ENCODE measurements at places on chromosomes 13 and 19.

DNA sequence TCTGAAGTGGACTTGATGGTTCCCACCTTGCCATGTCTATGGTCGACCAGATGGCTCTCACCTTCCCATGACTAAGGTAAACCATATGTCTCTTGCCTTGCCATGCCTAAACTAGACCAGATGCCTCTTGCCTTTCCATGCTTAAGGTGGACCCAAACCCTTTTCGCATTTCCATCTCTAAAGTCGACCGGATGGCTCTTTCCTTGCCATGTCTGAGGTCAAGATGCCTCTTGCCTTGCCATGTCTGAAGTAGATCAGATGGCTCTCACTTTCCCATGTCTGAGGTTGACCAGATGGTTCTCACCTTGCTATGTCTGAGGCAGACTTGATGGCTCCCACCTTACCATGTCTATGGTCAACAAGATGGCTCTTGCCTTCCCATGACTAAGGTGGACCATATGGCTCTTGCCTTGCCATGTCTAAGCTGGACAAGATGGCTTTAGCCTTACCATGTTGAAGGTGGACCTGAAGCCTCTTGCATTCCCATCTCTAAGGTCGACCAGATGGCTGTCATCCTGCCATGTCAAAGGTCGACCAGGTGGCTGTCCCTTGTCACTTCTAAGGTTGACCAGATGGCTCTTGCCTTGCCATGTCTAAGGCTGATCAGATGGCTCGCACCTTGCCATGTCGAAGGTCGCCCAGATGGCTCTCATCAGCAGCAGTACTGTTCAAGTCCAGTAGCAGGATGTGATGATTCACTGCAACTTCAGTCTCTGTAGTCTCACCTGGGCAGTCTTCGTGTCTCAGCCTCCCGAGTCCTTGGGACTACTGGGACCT is 1439.4 kb downstream of the UQCRFS1 start:
- DNase-seq: no peak

- peak; percentile 3 for DNase-seq
These were observed 529.9 kb downstream of the SLITRK1 start for GRCh38 chr13:83352391-83352790.

GRCh38 chr19:49744946-49745381 is 18.1 kb downstream of the TSKS start:
- no peak for DNase-seq

DNA sequence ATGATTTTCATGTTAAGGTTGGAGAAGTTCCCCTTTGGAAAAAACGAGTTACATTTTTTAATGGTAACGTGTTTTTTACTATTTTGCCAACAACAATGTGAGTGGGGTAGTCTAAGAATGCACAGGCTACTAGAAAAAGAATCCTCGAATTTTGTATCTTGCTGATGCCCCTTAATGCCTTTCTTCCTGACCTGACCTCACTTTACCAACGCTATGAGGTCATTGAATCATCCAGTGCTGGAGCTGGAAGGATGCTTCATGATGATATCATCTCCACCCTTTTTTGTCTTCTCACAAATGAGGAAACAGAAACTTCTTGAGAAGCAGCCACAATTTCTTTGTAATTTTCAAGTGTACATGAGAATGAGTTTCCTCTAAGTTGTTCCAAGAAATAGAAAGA is 8.2 kb upstream of the UBL3 start:
- DNase-seq: peak; percentile 31

GRCh38 chr13:28449826-28450773 is 44.8 kb downstream of the FLT1 start:
- no peak for DNase-seq

GRCh38 chr13:110023729-110024644 is 237.6 kb upstream of the IRS2 start:
- DNase-seq: no peak

GRCh38 chr13:103157016-103157415 is 90.8 kb upstream of the SLC10A2 start:
- no peak for DNase-seq

DNA sequence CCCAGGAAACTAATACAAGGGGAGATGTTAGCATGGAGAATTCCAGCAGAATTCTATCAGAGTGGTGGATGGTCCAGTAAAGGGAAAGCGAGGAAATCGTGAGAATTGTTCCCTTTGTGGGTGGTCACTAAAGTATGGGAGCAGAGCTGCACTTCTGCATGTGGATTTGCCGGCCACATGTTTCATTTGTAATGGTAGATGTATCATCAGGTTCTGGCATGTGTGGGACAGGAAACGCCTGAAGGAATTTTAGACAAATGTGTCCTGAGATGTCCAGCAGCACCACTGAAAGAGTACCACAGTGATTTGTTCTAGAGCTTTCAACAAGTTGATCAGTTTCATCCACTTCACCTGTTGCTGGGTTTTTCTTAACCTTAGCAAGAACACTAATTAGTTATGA is 308.4 kb downstream of the SHISA2 start:
- no peak for DNase-seq
